ENCODE measurements at places on chromosomes 5 and 9.

DNA sequence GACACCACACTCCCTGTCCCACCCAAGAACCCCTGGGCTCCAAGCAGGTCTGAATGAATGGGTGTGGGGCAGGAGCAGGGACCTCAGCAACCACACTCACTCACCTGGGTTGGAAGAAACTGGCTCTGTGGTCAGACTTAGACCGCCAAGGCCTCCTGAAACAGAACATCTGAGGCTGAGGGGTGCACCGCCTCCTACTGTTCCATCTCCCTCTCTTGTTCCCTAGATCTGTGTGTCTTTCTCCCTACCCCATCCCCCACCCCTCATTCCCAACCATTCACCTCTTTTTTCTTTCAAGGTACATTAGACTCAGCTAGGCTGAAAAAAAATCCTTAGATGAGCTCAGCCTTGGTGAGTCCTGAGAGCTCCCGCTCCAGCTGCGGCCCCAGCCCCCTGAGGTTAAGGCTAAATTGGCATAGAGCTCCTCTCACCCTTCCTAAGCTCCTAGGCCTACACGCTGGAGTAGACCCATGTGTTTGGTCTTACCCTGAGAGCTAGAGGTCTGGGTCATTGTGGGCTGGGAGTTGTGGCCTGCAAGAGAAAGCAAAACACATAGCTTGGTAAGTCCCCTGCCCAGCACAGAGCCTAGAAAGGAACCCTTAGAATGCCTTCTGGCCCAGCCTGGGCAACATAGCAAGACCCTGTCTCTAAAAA is 4.8 kb downstream of the ECSCR start:
- no peak for DNase-seq

DNA sequence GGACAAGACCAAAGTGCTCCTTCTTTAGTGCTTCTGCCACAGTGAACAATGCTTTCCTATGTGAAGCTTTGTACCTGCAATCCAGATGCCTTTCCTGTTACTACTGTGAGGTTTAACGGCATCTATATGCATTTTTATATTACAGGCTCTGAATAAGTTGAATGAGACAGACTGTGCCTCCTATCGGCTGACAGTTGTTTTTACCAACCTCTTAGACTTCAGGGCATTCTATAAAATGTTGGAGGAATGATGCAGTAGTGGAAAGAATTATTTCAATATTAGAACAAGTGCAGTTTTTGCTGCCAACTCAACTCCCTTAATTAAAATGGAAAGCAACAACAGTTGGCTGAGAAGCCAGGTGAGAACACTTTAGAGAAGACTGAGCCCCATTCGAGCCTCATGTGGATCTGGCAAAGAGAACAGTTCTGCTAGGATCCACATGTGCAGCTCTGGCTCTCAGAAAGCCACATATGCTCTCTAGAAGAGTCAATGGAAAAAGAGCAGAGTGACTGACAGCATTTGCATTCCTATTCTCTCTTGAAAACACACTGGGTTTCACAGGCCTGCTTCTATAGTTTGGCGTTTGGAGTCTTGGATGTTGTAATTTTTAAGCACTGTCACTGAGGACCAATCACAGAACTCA is 147.5 kb downstream of the LURAP1L start:
- no peak for DNase-seq

- no peak for DNase-seq
Measured at GRCh38 chr9:82543726-82544125, 519.2 kb downstream of the RASEF start.

DNA sequence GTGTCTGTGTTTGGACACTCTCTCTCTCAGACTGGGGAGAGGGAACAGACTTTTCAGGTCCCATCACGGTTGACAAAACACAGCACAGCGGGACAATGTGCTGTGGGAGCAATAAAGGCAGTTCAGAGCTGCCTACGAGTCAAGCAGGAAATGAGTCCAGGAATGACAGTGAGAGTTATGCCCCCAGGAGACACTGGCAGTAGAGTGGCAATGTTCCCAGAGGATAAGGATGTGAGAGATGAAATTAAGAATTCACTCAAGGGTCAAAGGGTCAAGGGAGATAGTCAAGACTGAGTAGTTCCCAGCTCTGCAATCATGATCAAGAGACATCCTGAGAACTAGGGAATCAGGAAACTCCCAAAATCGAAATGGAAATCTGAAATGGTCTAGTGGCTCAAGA is 156.1 kb downstream of the LURAP1L start:
- DNase-seq = no peak

- DNase-seq = no peak
Measured at GRCh38 chr9:1837453-1838084, 177.6 kb upstream of the SMARCA2 start.
